Stimulated activated CD8-positive, alpha-beta memory T cell treated with anti-CD3 and anti-CD28 coated beads, Interleukin-2, amount 100 ng/mL, for 1 hour (primary cell): ENCODE measurements at places on chromosomes 5 and 9.

DNA sequence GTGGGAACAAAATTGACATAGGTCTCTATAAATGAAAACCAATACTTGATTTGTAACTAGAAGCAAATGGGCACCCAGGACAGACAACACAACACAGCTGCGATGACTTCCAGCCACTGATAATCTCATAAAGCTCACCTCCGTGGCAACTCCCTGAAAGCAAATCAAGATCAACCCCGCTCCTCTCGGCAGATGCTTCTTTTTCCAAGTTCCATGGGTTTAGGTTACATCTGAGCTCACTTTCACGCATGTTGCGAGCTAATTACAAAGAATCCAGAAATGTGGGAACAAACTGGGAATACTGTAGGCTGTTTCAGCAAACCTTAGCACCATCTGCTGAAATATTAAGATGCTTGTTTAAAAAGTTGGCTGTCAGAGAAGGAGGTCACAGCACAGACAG, 153.9 kb downstream of the ELAVL2 start:
- no peak for DNase-seq

GRCh38 chr5:169636477-169637084, 494 bp upstream of the DOCK2 start:
- DNase-seq = no peak

DNA sequence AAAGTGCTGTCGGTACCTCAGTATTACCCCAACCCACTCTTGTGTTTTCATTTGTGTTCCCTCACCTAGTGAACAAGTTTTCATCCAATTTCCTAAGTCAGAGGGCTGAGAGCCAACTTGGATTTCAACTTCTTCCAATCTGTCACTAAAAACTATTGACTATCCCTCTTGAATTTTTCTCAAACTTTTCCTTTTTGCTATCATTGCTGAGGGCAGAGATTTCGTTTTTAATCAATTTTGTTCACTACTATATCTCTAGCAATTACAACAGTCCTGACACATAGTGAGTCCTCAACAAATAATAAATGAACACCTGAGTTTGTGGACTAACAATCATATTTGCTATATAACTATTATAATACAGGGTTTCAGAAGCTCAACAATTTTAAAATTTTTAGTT, 29.0 kb downstream of the MEIKIN start:
- no peak for DNase-seq

- DNase-seq = no peak
These were observed 223.0 kb upstream of the MPDZ start for GRCh38 chr9:13502484-13502883.

- DNase-seq = no peak
These were observed 20.2 kb downstream of the ORM2 start for GRCh38 chr9:114349713-114350480.

DNA sequence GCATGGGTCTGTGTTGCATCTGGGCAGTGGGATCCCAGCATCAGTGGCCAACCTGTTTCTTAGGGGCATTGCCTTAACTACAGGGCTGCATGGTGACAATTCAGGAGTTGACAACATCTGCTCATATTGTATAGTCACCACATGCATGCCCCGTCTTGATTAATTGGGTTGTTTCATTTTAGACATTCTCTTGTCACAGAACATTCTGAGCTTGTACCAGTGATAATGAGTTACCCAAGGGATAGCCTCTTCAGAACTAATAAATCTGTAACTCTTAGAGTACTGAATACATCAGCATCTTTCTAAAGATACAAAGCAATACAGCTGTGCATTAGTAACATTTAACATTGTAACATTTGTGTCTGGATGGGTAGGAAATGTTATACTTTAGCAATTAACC, 426.5 kb upstream of the CD180 start:
- no peak for DNase-seq

DNA sequence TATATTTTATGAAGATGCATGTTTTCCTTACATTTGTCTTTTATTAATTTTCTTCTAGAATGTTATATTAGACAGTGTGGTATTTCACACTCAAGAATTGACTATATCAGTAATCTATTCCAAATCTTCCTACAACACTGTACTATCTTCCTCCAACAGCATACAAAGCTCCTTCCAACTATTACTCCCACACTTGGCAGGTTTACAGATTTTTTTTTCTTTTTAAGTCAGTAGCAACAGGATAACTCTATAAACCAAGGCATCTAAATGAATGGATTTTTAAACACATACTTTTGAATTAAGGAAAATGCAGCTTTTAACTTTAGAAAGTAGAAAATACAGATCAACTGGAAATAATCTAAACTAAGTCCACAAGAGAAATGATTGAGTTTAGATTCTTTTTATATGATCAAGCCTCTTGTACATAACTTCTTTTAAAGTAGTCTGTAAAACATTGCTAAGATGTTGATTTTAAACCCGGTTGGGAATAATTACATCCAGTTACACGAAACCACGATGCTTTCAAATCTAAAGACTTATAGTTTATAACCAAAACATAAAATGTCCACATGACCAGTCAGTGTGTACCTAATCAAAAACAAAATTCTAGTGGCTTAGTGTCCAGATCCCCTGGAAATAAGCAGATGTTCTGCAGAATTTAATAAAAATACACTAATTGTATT, 281.6 kb downstream of the ADAMTS6 start:
- no peak for DNase-seq

DNA sequence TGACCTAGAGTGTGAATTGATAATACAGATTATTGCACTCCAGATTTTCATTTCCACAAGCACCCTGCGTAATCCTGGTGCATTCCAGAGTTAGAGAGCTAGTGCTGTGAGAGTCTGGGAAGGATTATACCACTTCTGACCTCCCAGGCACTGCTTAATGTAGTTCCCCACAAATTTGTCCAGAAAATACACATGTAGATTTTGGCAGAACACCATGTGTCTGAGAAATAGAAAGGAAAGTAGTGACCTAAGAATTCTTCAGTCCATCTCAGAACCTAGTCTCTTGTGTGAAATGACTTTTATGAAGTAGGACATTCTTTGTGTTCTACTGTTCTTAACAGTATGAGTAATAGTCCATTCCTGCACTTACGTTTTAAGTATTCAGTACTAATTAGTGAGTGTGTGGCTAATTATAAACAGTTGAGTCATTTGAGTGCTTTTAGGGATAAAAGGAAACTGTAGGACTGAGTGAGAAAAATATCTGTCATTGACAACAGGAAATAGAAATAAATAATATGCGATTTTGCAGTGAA, 27.8 kb upstream of the PTPDC1 start:
- no peak for DNase-seq

- no peak for DNase-seq
These were observed 94.7 kb upstream of the SARDH start for GRCh38 chr9:133832877-133833276.

DNA sequence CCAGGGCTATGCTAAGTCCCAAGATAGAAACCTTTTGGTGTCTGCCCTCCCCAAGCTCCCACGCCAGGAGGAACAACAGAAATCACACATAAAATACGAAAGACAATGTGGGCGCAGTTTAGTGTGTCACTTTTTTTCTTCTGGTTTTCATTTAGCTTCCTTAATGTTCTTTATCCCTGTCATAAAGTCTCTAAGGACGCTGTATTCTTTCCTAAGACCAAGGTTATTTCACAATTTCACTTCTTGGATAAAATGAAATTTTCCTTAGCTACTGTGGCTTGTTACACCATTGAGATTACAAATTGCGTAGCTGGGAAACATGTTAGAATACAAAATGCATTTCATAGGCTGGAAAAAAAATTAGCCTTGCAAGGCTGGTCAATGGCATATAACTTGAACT, 85.4 kb downstream of the GLIS3 start:
- no peak for DNase-seq
